ENCODE measurements at places on chromosomes 4 and X.

DNA sequence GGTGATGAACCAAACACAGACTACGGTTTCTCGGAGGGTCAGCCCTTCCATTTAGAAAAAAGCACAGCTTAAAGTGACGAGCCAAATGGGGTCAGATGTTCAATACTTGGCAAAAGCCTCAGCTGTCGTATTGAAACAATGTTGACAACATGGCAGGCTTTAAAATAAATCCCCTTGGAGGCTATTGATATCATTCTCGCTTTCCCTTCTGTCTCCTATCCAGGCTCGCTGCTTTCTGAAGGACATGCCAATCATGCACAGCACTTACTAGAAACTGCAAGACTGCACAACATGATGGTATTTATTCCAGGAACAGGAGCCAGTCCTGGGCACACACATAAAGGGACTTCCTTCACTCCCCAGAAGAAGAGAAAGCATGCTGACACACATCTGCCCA lies 137.9 kb downstream of the SLC7A11 start:
- DNase-seq, result no peak

GRCh38 chr4:40693946-40694345 lies 55.8 kb upstream of the NSUN7 start:
- no peak for DNase-seq

DNA sequence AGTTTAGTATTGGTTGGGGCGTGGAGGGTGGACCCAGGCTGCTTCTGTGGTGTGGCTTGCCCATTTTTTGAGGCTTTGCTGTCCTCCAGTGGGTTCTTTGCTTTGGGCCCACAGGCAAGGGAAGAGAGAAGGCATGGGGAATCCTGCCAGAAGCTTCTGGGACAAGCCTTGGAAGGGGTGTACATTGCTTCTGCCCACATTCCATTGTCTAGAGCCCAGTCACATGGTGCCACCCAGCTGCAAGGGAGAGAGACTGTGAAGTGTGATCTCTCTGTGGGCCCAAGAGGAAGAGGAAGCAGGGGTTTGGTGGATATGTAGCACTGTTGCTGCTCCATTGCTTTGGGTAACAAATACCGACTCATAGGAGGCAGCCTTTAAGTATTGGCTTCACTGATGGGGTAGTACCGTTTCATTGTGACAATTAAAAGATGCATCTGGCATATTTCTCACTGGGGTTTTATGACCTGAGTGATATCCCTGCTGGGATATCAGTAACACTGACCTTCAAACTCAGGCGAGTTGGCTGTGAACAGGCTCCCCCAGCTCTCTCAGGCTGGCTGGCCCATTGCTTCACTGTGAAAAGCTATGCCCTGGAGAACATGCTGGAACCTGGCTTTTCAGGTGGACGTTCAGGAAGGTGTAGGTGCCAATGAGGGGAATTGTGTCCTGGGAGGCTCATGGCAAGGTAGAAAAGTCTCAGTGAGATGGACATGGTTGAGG lies 85.9 kb downstream of the CLDN34 start:
- DNase-seq, result no peak

DNA sequence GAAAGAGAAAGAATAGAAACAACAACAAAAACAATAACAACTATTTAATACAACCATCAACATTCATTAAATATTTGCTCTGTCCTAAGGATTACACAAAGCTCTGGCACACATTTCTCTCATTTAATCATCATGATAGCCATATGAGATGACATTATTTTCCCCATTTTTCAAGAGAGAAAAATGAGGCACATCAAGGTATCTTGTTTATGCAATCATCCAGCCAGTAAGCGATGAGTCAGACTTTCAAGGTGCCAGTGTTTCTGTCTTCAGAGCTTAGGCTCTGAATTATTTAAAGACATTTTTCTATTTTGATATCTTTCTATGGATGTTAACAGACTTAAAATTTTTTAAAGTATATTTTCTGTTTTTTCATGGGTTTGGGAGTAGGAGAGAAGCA lies 541.8 kb upstream of the SMIM31 start:
- DNase-seq, result no peak

DNA sequence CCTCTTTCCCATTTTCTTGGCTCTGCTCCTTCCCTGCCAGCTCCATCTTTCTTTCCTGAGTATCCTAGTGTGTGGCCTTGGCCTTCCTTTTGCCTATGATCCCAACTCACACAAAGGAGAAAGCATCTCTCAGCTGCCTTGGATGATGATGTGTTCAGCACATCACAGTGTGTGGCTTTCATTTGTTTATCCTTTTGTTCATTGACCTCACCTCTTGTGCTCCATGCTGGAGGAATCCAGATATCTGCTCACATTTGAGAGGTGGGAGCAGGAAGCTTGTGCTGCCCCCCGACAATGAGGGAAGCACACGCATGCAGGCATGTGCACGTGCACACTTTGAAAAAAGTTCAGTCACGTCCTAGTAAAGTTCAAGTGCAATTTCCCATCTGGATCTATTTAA lies 131.0 kb downstream of the SMIM20 start:
- no peak for DNase-seq

DNA sequence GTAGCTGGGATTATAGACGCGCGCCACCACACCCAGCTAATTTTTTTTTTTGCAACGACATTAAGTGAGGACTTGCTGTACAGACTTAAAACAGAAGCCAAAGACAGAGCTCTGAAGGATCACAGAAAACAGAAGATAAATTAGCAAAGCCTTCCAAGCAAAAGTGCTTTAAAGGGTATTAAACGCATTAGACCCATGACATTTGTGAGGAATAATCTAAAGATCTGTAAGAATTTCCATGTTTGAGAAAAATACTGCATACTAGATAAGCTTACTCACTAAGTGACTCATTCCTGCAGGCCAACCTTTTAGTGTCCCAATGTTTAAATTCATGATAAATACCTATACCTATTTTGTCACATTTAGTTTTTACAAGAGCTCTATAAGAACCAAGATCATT lies 27.4 kb downstream of the SMARCA1 start:
- DNase-seq, result no peak

GRCh38 chr4:10181745-10182445 lies 65.3 kb upstream of the WDR1 start:
- DNase-seq, result no peak

GRCh38 chrX:24594501-24594900 lies 52.6 kb downstream of the PCYT1B start:
- DNase-seq, result no peak

DNA sequence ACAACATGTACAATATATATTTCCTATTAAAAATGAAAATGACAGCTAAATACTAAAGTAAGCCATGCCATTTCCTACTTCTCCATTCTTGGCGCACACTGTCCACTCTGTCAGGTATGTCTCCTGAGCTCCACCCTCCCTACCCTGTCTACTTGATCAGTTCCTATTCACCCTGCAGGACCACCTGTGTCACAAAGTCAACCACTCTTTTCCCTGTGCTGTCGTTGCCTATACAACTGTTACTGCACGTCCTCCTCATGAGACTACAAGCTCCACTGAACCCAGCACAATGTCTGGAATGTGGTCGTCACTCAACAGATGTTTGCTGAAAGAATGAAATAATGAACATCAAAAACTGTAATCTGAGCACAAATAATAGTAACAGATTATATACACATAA lies 54.9 kb downstream of the SLC9A7 start:
- DNase-seq, result no peak

GRCh38 chr4:11098461-11098860 lies 330.2 kb downstream of the HS3ST1 start:
- DNase-seq, result no peak

DNA sequence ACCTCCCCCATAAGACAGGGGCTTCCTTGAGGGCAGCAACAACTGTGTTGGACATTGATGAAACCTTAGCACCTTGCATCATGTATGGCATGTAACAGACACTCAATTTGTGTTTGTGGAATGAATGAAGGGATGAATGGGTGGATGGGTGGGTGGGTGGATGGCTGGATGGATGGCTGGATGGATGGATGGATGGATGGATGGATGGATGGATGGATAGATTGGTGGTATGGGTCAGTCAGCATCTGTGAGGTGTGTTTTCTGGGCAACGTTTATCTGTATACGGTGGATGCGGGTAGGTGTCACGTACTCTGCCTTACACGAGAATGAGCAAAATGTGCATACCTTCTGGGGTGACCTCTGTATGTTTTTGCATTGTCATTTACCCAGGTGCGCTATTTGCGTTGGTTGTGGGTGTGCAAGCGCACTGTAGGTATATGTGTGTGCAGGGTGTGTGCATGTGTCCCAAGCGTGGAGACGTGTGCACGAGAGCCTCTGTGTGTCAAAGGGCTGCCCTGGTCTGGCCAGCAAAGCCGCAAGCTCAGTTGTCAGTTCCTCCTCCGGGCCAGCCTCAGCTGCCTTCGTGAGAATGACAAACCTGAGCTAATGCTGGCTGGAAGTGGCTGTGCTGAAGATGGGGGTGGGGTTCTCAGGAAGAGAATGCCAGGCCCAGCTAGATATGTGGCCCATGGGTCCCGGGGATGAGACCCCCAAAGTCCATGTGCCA lies 26.5 kb downstream of the ELF4 start:
- no peak for DNase-seq

- no peak for DNase-seq
These were observed 29.6 kb downstream of the PDK3 start for GRCh38 chrX:24494647-24495075.

DNA sequence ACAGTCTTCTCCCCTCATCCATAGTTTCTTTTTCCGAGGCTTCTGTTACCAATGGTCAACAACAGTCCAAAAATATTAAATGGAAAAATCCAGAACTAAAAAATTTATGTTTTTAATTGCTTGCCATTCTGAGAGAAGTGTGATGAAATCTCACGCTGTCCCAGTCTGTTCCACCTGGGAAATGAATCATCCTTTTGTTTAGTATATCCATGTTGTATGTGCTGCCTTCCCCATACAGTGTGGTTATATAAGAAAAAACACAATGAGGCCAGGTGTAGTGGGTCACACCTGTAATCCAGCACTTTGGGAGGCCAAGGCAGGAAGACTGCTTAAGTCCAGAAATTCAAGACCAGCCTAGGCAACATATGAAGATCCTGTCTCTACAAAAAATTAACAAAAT lies 161.6 kb downstream of the CHIC2 start:
- no peak for DNase-seq

GRCh38 chrX:69077895-69078455 lies 87.3 kb downstream of the PJA1 start:
- DNase-seq, result no peak

GRCh38 chrX:56751071-56751470 lies 22.0 kb downstream of the NBDY start:
- DNase-seq, result no peak

GRCh38 chrX:129925305-129926092 lies 19.5 kb downstream of the UTP14A start:
- no peak for DNase-seq

- DNase-seq, result no peak
These were observed 188.7 kb upstream of the VCX start for GRCh38 chrX:7654316-7654715.

DNA sequence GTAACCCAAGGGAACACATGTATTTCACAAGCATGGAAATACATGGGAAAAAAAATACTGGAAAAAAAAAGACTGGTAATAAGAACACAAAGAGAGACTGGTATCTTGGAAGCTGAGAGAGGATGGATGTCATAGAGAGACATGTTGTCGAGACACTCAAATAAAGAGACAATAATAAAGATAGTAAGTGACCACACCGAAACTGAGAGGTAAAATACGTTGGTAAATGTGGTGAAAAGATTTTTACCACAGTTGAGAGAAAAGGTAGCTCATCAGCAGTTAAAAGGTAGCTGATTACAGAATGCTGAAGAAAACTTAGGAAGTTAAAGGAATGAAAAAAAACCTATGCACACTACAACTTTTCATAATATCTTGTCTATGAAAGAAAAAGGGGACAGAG lies 81.1 kb downstream of the ARAP2 start:
- no peak for DNase-seq

GRCh38 chr4:79650794-79651431 lies 242.9 kb upstream of the GK2 start:
- no peak for DNase-seq

DNA sequence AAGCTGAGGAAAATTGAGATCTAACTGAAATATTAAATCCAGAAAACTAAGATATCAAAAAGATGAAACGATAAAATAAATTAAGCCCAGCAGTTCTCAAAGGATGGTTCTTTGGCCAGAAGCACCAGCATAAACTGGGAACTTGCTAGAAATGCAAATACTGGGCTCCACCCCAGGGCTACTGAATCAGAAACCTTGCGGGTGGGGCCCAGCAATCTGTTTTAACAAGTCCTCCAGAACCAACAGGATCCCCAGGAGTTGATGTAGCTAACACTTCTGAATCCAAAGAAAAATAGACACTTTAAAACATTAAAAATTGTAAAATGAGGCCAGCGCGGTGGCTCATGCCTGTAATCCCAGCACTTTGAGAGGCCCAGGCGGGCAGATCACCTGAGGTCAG lies 14.1 kb upstream of the TMEM154 start:
- DNase-seq, result no peak

- no peak for DNase-seq
These were observed 23.0 kb upstream of the FGF5 start for GRCh38 chr4:80243274-80244018.

DNA sequence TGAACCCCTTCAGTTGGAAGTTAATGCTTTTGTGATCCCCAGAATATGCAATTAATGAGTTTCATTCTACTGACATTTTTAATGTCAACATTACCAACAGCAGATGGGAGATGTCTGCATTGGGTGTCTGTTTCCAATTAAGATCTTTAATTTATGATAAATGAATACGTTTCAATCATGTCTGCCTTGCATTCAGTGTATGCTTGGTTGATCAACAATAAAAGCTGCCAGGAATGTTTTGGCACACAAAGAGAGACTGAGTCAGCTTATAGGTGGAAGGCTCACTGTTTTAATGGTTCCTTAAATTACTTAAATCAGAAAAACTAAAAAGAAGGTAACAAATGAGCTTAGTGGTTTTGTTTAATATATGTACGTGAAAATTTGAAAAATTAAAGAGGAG lies 359.9 kb upstream of the CNKSR2 start:
- DNase-seq, result no peak

DNA sequence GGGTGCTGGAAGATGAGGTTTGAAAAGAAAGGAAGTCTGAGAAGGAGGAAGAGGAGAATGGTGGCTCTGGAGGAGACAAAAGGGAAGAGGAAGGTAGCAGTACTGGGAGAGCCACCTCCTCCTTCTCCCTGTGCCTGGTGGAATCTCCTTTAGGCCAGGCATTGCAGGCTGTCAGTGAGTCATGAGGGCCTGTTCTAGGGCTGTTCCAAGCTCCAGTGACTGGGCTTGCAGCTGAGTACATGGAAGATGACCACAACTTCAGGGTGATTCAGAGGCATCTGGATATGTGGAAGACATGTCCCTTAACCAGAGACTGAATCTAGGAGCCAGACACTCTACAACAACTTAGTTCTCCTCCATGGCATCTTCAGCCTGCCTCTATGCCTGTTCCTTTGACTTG lies 107.8 kb downstream of the EFNB1 start:
- peak; percentile 21 for DNase-seq

DNA sequence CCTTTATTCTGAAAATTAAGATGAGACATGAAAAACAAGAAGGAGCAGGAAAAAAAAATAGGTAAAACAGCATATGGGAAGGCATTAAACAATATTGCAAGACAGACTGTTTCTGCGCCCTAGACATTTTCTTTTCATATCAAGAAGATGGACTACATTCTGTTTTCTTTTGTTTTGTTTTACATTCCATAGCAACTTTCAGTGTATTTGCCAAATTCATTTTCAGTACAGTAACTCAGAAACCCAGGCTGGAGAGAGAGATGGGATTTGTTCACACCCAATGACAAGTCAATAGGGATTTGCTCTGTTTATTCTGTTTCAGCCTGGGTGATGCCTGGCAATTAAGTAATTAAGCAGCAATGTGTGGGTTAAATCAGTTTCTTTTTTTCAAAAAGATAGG lies 892.8 kb upstream of the DIAPH2 start:
- no peak for DNase-seq
